Right forelimb (tissue), 1 donor: ENCODE measurements at places on chromosomes 2 and 18.

DNA sequence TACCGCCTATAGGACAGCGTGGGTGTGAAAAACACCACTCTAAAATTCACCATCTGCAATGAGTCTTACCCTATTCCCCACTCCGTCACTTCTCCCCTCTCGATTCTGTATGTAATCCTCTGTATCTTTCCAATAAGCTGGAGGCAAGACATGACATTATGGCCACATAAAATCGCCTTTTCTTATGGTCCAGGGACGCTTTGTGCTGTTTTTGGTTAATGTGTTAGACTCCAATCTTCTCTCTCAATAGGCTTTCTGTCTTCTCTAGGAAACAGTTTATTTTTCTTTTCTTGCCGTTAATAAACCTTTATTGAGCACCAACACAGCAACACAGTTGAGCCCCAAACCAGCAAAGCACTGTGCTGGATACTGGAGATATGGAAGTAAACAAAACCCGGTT lies 37.9 kb upstream of the ZCCHC2 start:
- no peak for DNase-seq

DNA sequence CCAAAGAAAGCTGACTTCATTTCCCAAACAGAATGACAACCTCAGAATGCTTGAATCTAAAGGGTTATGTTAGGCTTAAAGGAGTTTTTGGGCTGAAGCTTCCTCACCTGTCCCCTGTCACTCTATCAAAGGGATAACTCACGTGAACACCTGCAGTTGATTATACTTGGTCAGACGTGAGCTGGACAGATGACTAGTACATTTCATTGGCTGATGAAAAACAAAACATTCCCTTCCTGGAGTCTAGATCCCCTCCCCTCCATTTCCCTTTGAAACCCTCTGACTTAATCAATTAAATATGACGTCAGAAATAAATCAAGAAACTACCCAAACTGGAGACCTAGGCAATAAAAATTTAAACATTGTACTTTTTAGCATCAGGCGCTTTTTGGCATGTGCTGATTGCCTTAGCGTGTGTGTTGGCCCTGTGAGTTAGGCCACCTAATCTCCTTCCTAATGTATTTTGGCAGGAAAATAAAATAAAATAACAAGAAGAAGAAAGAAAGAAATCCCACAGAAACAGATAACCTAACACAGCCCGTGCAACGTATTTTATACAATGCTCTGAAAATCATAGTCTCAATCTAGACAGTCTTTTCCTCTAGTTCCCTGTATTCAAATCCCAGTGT lies 159.0 kb downstream of the ANTXR1 start:
- DNase-seq = no peak

DNA sequence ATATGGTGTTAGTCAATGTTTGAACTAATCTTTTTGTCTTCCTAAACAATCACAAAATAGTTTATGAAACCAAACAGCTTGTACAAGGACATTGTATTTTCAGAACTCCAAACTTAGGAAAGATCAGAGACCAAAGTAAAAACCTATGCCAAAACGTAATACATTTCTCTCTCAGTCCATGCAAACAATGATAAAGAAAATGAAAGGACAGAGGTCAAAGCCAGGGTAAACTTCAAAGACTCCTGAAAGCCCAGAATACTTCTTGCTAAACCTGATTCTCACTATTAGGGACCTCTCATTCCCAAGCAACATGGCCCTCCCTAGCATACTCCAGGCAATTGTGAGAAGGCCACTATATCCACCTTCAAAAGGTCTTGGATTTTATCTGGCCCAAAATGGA lies 105.1 kb upstream of the GALNT5 start:
- no peak for DNase-seq

DNA sequence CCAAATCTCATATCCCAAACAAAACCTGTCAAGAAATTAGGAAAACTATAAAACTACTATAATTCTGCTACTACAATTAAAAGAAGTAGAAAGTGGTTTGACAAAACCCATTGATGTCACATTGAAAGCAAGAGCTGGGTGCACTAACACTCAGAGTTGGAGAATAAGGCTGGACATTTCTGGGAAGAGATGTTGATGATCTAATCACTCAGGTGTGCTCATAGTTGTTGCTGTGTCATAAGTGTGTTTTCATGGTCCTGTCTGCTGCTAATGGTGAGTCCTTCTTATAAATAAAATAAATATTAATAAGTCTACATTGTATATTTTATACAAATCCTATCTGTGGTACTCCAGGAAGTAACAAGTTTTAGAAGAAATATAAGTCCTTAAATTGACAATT lies 168.2 kb upstream of the LRP1B start:
- DNase-seq = no peak

- no peak for DNase-seq
Measured at GRCh38 chr2:12928775-12929401, 212.2 kb downstream of the TRIB2 start.

- DNase-seq = no peak
Measured at GRCh38 chr2:62505109-62505749, 766 bp downstream of the TMEM17 start.

- no peak for DNase-seq
Measured at GRCh38 chr2:146741260-146741659, 1103.6 kb upstream of the ACVR2A start.

DNA sequence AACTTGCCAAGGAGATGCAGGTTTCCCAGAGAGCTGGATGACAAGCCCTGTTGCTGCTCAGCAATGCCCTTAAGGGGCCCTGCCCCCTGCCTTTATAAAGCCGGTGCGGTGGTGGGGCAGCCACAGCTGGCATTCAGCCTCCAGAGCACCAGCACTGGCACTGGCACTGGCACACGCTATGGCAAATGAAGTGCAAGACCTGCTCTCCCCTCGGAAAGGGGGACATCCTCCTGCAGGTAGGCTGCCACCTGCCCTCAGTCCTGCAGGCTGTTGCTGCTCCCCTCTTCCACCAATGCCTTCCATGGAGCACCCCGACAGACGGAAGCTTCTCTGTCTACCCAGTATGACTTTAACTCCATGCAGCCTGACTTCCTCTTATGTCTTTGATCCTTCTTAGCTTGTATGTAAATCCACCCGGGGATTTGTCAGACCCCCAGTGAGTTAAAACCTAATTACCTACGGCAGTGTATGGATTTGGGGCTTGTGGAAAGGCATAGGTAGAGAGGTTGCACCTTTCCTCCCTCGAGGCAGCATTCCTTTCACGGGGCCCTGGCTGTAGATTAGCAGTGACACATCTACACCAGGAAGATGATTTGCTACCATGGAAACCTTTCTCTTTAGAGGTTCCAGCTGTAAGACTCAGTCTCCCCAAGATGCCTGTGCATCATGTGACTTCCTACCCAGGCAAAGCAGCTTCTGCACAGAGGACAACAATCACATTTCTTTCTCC lies at the start of gene DAPL1:
DAPL1 (plus strand) TSS at position 123 of the 730 bp plus-strand sequence; CDS start at position 179, 56 bp downstream.
- DNase-seq = no peak

DNA sequence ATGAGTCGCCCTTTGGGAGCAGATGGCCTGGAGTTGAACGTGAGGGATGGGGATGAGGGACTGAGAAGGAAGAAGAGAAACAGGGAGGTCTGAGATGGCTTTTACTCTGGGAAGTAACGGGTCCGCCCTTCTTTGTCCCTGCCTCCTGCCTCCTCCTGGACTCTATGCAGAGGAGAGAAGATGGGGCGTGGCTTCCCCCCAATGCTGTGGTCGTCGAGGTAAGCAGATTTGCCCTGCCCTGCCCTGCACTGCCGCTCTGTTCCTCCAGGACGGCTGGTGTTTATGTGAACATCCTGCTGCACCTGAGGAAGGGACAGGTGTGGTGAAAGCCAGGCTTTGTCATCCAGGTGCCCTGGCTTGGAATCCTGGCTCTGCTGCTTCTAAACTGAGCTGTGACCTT lies 13.5 kb upstream of the NTSR2 start:
- DNase-seq = no peak

DNA sequence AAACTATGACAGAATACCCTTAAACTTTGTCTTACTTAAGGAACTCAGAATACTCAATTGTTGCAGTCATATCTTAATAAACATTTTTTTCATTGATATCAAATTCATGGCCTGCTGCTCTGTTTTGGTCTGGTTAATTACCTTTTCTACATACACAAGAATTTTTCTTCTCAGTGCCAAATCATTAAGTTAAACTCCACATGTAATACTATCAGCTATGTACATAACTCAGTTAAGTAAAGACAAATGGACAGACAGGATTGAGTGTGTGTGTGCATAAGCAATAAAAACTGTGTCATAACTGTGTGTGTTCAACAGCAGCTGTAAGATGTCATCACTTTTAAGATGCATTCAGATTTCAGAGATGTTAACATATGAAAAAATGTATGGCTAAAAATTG lies 34.4 kb downstream of the VRK2 start:
- no peak for DNase-seq

DNA sequence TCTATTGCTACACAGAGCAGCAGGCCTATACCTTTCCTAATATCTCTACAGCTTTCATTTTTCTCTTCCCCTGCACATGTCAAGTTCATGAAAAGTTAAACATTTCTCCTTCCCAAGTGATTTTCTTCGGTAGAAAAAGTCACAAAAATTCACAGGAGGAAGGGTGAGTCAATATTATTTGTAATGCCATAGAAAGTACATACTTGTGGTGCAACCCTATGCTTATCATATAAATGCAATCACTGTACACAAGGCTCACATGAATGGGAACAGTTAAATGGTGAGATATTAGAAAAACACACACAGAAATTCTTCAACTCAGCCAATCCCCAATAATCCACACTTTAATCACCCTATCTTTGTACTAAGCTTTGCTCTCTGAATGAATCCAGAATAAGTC lies 651.6 kb downstream of the LRRTM4 start:
- no peak for DNase-seq

GRCh38 chr2:215299337-215299859 lies 12.5 kb upstream of the ATIC start:
- no peak for DNase-seq

DNA sequence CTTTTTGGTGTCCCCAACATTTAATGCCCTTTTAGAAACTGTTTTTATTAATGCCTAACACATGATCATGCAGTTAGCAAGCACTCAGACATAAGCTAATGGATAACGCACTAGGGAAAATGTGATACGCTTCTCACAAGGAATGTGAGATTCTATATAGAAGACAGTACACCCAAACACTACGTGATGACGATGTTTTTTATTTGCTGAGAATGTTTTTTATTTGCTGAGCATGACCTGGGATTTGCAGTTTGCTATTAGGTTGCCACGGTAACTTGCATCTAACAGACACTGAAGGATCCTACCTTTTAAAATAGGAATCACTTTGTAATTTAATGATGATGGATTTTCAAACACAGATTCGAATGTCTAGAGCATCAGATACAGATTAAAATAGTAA lies 4.9 kb downstream of the SMC6 start:
- DNase-seq = no peak

DNA sequence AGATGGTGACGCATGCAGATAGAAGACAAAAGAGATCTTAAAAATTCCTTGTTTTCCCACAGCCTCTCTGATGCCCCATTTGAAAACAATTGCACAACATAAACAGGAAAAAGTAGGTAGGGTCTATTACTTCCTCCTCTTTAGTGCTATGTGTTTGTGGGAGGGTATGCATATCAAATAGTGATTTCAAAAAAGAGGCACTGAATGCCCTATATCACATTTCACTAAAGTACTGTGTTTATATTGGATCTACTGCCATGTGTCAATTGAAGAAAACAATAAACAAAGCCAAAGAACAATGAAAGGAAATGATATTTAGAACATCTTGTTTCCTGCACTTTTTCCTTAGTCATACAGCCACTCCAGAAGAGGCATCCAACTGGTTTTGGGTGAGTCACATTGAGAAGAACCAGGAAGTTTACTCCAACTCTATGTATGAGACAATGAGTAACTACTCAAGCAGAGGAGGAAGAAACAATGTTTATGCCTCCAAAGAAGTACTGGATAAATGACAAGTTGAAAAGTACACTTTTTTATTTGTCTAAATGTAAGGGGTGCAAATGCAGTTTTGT lies 583.6 kb downstream of the FBXO15 start:
- DNase-seq = no peak

DNA sequence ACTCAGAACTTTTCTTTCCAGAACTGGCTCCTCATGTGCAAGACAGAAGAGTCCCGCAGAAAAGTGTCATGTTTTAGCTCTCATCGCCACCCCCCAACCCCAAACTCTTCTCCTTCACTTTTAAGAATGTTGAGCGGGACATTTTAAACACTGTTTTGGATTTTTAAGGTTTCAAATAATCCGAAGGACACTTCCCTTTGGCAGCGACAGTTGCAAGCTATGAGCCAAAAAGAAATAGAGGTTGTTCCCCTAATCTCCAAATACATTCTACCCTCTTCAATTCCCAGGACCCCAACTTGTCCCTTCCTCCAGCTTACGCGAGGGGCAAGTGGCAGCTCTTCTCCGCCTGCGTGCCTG lies 678 bp upstream of the UBE2E3 start:
- no peak for DNase-seq

GRCh38 chr2:7792031-7792651 lies 874.9 kb downstream of the RNF144A start:
- no peak for DNase-seq

DNA sequence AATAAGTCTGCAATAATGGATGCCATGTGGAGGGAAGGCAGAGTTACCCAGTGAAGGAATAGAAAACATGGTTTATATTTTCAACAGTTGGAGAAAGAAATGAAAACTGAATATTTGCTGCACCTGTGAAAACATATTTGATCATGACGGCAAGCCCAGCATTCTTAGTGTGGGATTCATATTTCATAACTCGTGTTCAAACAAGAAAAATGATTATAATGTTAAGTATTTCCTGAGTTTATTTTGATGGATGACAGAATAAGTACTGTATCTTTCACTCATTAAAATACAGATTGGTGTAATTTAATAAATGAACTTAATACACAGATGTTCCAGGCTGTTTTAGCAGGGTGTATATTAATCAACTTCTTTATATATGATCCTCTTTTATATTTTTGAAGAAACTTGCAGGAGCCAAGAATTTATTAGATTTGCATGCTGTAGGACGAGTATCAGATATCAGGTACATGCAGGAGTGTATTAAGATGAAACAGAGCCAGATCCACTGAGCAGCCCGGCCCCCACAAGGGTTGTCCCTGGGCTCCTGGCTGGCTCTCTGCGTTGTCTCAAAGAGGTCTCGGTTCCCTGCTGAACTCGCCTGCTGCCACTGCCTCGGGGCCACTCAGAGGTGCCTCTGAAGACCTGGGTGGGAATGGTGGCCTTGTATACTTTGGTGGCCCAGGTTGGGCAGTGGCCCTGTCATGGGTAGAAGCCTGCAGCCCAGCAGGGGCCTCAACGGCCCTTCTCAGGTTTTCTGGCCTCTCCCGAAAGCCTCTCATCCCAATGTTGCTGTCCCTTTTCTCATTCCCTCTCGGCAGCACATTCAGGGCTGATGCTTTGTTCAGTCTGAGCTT lies 95.0 kb upstream of the LDAH start:
- DNase-seq = no peak

DNA sequence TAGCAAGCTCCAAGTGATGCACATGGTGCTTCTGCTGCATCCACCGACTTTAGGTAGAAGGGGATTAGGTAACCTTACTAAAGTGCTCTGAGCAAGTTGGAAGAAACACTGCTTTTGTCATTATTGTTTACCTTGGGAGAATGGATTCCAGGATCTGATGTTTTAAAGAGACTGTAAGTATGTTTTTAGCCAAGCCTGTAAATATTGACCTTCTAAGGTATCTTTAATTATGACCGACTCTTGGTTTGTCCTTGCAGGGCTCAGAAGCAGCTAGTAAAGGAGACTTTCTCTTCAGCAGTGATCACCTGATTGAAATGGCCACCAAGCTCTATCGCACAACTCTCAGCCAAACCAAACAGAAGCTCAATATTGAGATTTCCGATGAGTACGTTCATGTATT lies 170.7 kb downstream of the MYO1B start:
- DNase-seq = no peak
